GM19239 (cell line): ENCODE measurements at places on chromosomes 7 and 10.

- DNase-seq = no peak
Observed at GRCh38 chr10:23517155-23517554, 78.3 kb downstream of the OTUD1 start.

DNA sequence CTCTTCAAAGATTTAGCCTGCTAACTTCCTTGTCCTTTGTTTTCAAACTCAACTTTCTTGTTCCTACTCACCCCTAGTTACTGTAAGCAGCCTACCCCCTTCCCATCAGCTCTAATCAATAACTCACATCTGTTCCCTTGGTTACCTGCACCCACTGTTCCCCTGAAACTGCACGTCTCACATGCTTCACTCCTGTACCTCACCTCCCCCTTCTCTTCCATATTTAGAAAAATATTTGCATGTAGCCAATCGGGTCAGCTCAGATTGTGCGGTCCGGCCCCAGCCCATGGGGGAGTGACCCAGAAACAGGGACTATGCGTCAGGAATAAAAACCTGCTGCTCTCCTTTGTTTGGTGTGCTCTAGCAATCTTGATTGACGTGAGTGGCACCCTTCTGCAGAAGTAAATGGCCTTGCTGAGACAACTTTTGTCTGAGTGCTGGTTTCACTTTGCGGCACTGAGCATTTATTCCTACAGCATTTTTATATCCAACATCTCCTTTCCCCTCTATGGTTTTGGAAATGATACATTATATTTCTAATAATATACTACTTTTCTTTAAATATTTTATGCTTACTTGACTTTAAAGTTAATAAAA lies 21.1 kb upstream of the FAM221A start:
- DNase-seq = no peak

GRCh38 chr7:76044375-76044865 lies 3.4 kb downstream of the STYXL1 start:
- no peak for DNase-seq

DNA sequence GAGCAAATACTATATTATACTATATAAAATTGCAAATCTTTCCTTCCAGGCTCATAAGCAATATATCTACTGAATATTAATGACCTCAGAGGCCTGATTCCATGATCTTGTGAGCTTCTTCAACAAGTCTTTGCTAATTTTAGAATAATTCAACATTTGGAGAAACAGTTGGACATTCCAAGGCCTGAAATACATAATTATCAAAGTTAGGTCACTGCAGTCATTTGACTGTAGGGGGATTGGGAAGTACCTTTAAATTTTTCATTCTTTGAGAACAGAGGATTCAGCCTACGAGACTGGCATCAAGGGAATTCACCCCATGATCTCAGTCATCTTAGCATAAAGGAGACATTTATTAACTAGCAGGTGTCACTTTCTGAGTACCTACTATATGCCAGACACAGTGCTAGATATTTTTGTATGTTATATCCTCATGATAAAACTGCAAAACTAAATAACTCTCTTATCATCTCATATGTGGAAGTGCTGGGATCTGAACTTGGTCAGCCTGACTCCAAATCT lies 85.4 kb downstream of the DOCK4 start:
- no peak for DNase-seq

GRCh38 chr10:6346631-6347030 lies 143.9 kb downstream of the PFKFB3 start:
- DNase-seq = no peak

GRCh38 chr7:77413861-77414424 lies 2.2 kb downstream of the GSAP start:
- no peak for DNase-seq

- no peak for DNase-seq
Observed at GRCh38 chr10:89351780-89352597, 24.2 kb downstream of the IFIT3 start.

- DNase-seq = no peak
Observed at GRCh38 chr10:128631801-128632241, 505.6 kb upstream of the MKI67 start.

DNA sequence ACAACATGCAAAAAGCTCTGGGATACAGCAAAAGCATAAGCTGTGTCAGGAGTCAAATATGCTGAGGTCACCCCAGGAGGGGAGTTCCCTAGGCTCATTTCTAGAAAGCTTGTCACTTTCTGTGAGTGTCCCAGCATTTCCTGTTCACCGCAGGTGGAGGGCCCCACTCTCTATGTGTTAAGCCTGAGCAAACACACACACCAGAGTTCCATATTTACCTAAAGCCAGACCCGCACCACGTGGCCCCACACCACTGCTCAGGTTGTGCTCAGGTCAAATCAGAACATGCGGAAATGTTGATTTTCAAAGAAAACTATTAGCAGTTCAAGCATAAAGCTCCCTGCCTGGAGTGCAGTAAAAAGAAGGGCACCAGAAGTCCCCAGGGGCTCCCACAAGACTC lies 259.6 kb upstream of the PPP2R2D start:
- DNase-seq = peak; percentile 78

GRCh38 chr10:30127120-30127541 lies 67.7 kb upstream of the JCAD start:
- DNase-seq = no peak

DNA sequence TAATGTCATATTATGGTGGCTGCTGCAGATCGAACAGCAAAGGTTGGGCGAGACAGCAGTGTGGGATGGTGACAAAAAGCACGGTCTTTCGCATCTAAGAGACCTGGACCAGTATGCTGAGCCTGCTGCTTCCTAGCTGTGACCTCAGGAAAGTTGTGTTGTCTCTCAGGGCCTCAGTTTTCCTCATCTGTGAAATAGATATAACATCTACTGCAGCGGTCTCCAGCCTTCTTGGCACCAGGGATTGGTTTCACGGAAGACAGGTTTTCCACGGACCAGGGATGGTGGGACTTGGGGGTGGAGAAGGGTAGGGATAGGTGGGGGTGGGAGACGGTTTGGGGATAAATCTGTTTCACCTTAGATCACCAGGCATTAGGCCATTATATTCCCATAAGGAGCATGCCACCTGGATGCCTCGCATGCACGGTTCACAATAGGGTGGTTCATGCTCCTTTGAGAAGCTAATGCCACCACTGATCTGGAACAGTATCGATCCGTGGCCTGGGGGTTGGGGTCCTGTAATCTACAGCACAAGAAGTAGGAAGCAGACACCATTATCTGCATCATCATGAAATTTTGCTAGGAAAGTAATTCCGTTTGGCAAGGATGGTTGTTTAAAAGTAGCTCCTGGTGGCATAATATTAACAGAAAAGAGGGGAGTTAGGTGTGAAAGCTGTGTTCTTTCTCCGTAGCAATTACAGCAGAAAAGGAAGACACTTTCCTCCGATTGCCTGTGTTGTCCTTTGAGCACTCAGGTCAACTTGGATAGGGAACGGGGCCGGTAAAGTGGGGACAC lies 10.8 kb downstream of the KLF6 start:
- DNase-seq = no peak

DNA sequence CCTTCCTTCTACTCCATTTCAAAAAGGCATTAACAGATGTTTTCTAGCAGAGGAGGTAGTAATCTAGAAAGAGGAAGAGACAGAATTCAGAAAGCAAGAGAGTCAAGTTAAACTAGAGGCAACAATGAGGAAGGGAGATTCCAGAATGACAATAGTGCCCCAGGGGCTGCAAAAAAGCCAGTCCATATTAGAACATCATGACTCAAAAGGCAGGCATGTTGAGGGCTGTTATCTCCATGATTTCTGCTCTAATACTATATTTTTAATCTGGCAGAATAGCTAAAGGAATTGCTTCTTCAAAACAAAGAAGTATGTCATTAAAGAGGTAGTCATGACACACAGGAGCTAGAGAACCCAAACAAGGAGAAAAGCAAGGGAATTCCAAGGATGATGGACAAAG lies 599.6 kb downstream of the INHBA start:
- no peak for DNase-seq

- no peak for DNase-seq
Observed at GRCh38 chr10:92965314-92965713, 95.3 kb upstream of the CYP26C1 start.

- DNase-seq = no peak
Observed at GRCh38 chr7:51123322-51124019, 193.1 kb downstream of the COBL start.

GRCh38 chr10:6603142-6604125 lies 23.4 kb upstream of the PRKCQ start:
- no peak for DNase-seq

DNA sequence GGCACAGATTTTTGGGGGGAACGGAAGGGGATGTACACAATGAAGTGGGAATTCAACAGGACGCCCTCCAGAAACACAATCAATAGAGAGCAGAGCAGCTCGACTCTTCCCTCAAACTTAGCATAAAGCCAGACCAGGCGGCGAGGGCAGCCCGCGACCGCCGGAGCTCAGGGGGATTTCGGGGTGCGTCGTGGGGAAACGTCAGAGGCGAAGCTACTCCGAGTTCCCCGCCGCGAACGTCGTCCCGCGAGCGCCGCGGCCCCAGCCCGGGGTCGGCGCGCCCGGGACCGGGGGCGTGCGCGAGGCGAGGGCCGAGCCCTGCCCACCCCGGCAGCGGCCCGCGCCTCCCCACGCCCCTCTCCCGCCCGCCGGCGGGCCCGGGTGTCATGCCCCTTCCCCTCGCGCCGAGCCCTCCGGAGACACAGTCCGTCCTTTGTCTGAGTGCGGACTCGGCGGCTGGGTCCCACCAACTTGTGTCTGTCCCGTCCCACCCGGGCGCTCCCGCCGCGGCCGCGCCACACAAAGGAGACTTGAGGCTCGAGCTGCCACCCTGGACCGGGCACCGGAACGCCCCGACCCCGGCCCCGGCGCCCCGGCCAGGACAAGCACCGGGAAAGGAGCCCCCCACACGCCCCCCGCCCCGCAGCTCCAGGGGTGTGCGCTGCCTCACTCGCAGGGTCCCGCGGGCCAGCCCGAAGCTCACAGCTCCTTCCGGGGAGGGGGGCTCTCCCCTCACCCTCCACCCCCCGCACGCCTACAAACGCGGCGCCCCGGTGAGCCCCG lies 634 bp downstream of the EZH2 start:
- DNase-seq = peak; percentile 38

- no peak for DNase-seq
Observed at GRCh38 chr7:136528329-136528728, 340.1 kb upstream of the CHRM2 start.

GRCh38 chr7:134874407-134874806 lies 95.0 kb downstream of the CALD1 start:
- DNase-seq = no peak

DNA sequence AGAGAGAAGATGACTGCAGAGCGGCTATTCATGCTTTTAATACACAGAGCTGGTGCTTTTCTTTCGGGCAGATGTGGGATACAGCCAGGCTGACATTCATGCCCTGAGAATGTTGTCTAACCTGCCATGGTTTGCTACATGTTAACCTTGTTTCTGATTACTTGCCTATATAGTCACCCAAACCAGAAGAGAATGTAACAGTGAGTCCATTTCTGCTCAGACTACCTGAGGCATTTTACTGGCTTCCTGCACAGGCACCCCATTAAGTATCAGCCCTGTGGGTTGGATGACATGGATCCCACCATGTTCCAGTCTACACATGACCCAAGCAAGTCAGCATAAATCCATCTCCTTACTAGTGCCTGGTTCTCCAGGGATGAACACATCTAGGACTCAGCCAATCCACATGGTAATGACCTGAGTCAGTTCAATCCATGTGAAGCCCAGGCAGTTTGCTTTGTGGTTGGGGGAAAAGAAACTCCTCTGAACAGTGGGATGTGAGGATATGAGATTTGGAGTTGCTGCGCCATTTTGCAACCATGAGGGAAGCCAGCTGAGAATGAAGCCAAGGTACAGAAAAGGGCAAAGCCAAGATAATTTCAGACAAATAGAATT lies 55.7 kb upstream of the MKX start:
- DNase-seq = no peak

DNA sequence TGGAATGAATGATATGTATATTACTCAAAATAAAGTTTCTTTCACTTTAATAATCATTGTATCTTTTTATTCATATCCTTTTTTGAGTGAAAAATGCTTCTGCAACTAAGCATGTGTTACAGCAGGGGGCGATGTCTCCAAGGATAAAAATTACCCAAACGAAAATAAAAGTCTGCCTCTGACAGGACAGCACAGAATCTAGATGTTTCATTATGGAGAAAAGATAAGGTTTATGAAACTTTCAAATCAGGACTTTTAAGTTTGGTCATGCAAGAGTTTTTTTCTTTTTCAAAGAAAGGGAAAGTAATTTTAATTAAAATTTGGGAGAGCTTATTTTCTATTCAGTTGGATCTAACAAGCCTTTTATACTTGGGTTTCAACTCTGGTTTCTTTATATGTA lies 48.4 kb downstream of the TES start:
- DNase-seq = peak; percentile 8

- no peak for DNase-seq
Observed at GRCh38 chr10:63718006-63718405, 196.8 kb downstream of the REEP3 start.

DNA sequence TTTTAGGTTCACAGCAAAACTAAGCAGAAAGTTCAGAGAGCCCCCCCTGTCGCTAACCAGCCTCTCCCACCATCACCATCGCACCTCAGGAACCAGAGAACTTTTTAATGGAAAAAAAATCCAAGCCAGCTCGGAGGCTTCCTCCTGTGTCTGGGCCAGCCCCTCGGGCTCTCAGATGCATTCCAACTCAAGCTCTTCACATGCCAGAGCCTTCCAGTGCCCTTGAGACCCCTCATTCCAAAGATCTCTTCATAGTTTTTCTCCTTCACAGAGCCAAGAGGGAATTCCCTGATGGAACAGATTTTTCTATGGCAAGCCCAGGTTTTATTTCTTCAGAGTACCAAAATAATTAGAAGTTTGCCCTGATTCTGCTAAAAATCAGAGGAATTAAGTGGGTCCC lies 153.4 kb upstream of the LANCL2 start:
- no peak for DNase-seq

DNA sequence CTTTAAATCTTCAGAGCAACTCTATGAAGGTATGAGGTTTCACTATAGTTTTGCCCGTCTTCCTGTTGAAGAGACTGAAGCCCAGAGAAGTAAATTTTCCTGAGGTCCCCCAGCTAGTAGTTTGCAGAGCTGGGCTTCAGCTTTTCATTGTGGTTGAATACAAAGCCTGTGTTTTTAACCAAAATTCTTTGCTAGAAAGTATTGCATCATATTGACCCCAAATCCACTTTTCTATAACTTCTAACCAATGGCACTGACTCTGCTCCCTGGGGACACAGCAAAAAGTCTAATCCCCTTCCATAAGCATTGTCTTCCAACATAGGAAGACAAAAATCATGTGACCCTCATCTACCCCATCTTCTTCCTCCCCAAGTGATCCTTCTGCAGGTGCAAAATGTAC lies 93.0 kb downstream of the KCNMA1 start:
- no peak for DNase-seq

DNA sequence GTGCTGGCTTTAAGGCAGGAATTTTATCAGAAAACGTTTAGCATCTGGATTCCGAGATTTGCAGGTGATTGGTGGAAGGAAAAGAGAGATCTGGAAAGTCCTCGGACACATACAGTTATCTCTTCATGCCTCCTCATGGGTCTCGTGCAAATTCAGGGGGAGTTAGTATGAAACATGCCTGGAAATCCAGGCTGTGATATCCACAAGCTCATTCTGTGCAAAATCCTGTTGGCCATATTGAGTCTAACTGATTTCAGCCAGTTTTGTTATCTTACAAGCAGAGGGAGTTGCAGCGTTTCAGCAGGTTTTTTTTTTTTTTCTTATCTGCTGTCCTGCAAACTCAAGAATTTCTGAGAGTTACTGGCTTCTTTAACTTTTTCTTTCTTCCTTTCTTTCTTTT lies 411.5 kb downstream of the GALNT17 start:
- no peak for DNase-seq
